ENCODE measurements at places on chromosomes 2 and 18.

DNA sequence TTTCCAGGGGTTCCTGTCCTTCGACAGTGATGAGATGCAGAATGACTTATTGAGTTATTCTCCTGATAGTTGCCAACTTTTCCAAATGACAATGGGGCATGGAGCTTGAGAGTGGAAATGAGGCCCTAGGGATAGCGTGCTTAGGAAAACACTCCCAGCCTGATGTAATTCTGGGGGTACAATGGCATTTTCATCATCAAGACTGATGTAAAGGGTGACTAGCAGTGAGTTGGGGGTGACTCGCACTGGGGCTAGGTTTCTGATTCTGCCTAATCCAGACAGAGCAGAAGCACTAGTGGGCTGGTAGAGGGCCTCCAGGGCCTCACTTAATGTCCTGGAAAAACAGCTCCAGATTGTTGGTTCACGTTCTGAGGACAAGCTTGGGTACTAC lies 34.0 kb upstream of the IL37 start:
- no peak for DNase-seq

DNA sequence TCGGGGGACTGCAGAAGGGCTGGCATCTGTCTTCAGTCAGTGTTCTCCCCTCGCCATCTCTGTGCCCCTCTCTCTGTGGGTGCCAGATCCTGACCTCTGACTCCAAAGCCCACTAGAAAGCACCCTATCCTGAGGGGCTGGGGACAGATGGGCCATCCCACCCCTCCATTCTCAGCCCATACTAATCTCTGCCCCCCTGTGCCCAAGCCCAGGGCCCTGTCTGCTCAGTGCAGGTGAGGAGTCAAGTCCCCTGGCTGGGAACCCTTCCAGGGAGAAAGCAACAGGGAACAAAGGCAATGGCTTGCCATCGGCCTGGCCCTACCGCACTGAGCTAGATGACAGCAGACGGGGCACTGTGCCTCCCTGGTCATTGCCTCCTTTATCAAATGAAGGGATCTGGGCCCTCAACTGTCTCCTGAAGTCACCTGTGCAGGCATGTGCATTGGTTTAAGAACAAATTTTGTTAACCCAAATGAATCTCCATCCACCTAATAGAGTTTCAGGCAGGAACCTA lies 42.7 kb upstream of the ID2 start:
- no peak for DNase-seq

GRCh38 chr2:17918789-17919188 lies 40.3 kb downstream of the KCNS3 start:
- DNase-seq, result no peak

GRCh38 chr18:56795381-56795780 lies 144.2 kb downstream of the WDR7 start:
- DNase-seq, result no peak

DNA sequence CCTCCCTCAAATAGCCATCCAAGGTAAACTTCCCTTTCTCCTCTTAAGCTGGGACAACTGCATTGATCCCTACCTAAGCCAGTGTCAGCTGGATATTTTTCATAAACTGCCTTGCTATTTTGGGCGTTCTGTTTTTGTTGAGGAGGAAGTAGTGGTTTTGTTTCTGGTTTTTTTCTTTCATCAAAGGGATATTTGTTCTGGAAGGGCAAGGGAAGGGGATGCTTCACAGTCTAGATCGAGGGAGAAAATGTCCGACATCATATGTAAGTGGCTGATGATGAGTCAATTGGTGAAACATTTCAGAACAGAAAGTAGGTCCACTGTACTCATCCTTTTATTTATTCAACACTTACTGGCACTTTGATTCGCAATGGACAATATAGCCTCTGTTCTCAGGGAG lies 31.0 kb downstream of the TANC1 start:
- DNase-seq, result no peak

GRCh38 chr2:40317761-40318160 lies 134.1 kb downstream of the SLC8A1 start:
- no peak for DNase-seq

- DNase-seq, result no peak
Observed at GRCh38 chr2:39154944-39155343, 34.1 kb upstream of the SOS1 start.

- no peak for DNase-seq
Observed at GRCh38 chr2:233353101-233353768, 1.1 kb upstream of the DGKD start.

- DNase-seq, result no peak
Observed at GRCh38 chr18:58580623-58581022, 48.3 kb downstream of the ALPK2 start.

DNA sequence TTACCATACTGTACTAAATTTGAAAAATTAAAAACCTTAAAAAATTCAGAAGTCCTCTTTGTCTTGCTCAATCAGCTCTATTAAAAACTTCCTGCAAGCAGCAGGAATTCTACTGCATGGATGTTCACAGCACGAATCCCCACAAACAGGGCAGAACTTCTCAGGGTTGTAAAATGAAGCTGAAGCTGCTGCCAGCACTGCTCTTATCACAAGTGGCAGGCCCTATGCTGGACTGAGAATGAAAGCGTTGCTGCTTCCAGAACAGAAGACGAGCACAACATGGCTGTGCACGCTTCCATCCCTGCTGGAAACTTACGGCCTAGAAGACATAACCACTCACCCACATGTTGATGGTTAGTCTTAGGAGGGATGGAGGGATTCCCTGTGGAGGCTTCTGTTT lies 134.0 kb downstream of the RAB3GAP1 start:
- no peak for DNase-seq

GRCh38 chr18:70288851-70289328 lies at the start of gene SOCS6:
SOCS6 (plus strand) TSS chr18:70289045; CDS start chr18:70324669, 35,624 bp downstream.
- peak; percentile 87 for DNase-seq

DNA sequence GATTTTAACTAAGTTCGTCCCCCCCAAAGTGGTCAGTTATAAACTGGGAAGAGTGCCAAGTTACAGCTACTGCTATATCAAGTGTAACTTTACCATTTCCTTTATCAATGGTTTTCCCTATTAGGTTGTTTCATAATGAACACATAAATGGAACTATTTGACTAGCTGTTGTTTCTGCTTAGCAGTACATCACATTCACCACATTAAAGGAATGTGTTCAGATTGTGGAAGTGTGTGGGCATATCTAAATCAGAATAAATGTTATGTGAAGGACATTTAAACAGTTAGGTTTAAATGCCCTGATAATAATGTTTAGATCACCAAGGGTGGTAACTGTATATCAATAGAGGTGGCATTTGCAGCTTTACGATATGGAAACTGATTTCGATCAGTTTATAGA lies 45.1 kb downstream of the SLC9A4 start:
- DNase-seq, result no peak

DNA sequence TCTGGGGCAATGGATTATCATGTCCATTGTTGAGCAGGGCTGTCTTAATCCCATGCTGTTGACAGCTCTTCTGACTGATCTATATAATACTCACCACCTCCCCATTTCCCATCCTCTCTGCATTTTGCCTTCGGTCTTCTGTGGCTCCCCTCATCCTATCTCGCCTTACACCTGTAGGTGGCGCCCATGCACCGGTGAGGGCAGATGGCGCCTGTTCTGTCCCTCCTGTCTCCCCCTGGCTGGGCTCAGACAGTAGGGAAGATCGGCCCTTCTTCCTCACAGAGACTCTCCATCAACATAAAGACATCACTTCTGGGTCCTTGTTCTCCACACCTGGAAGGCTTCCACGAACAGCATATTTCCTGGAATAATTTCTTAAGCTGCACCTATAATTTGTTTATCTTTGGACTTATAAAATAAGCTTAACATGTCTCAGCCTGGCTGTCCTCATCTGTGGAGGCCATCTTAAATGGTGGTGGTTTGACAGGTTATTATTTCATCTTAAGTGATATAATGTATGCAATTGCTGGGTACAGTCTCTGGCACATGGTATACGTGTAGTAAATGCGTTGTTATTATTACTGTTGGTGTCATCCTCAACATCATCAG lies 10.9 kb upstream of the CDH20 start:
- DNase-seq, result peak; percentile 85

GRCh38 chr2:105631922-105632321 lies 112.8 kb upstream of the NCK2 start:
- no peak for DNase-seq

- no peak for DNase-seq
Observed at GRCh38 chr18:75246721-75247610, 36.4 kb downstream of the TSHZ1 start.

DNA sequence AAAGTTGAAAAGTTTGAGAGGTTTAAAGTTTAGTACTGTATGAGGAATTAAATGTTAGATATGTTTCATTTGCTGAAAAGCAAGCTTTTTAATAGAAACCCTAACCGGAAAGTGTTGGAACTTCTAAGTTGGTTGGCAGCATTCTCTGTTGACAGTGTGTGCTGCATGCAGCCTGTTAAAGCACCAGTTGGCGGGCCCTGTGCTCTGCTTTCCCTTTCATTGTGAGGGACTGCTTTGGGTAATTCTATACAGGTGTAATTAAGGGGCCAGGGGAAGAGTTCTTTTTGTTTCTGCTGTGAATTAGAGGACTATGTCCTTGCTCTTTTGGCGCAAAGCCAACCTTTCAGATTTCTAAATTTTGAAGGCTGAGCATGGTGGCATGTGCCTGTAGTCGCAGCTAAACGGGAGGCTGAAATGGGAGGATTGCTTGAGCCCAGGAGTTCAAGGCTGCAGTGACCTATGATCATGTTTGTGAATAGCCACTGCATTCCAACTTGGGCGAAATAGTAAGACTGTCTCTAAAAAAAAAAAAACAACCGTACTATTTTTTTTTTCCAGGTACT lies 20.1 kb downstream of the PLEKHB2 start:
- peak; percentile 91 for DNase-seq

DNA sequence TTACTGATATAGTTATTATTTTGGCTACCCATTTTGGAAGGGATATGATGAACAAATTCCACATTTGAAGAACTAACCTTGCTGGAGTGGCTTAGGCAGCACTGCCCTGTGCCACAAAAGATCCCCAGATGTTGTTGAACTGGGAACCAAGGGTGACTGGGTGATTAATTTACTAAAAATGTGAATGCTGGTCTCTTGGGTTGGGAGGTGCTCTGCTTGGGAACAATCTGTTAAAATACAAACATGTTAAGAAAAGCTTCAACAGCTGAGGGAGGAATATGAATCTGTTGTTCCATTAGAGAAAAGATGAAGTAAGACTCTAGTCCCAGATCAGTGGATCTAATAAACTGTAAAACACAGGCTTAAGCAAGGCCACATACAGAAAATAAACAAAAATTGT lies 1860.1 kb downstream of the SUCLG1 start:
- no peak for DNase-seq

DNA sequence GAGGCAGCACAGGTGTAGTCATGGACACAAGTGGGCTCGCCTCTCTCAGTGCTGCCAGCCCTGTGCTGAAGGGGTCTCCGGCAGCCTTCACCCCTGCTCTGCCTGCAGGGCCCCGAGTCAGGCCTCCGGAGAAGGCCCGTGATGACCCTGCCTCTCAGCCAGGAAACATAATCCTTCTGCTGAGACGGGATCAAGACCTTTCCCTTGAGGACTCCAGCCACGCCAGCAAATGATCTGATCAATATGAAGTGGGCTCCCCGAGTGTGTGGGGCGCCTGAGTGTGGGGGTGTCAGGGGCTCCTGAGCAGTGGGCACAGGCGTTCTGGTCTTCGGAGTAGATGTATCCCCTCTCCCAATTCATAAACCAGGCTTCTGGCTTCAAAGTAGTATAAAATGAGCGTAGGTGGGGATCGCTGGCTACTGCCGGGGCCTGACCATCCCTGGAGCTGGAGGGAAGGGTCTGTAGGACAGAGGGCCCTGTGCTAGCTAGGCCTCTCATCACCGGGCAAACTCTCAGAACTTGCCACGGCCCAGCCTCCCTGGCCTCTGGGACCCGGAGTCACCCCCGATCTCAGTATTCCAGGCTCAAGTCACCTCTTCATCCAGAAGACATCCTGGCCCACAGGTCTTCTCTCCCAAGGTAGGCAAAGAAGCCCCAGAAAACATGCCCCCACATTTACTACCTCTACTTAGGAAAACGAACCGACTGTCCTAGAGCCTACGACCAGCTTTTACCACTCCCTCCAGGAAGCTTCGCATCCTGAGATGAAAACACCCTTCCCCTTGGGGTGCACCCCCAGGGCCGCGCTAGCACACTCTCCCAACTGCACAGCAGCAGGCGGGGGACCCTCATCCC lies 33.6 kb downstream of the CRACDL start:
- DNase-seq, result no peak

DNA sequence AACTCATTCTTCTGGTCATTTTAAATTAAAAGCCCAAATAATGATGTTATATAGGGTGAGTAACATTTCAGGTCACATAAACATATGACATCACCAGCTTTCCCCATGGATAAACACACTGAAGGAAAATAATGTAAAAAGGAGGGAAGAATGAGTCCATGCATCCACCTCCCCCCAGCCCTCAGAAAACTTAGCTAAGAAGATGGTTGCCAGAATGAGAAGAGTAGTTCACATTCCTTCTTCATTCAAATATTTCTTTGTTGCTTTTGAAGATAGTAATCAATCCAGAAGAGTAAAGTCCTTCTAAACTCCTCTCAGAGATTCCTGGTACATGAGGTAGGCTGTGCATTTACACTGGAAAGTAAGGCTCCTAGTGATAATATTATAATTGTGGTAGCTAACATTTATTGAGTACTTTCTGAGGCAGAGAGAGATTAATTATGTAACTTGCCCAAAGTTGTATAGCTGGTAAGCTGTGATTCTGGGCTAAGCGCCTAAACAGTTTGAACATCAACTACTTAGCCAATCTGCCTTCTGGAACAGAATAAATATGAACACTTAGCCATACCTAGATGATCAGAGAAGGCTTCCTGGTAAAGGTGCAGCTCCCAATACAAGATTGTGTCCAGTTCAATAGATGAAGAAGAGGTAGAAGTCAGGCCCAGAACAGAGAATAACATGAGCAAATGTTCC lies 256.7 kb upstream of the FN1 start:
- no peak for DNase-seq

DNA sequence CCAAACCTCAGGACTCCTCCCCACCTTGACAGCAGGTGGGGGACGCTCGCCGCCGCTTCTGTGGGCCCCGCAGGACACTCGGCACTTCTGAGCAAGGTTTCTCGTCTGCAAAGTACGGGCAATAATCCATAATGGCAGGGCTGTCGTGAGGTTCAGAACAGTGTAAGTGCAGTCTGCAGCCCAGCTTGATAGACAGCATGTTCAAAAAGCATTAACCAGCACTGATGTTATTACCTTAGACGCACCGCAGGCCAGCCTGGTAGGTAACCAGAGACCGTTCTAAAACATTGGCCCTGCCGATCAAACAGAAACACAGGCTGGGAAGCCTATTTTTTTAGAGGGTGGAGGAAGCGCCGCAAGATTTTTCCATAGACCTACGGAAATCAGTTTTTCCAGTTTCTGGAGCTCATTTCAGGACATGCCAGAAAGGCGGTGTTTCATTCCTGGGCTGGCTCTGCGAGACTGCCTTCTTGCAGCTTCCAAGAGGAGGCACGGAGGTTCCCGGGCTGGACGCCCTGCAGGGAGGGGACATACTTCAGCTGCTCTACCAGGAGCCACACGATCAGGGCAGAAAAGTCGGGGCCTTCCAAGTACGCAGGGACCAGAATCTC lies 148.7 kb downstream of the TPO start:
- DNase-seq, result no peak

- peak; percentile 80 for DNase-seq
Observed at GRCh38 chr2:168180914-168181313, 66.5 kb downstream of the STK39 start.
